Activated T-helper 1 cell treated with anti-CD3 and anti-CD28 coated beads, Interleukin-2, amount 50 U/mL, for 16 hours (primary cell): ENCODE measurements at places on chromosomes 5 and 9.
A peak's percentile ranks its signal among the peaks of the same experiment; 100 is the strongest.

DNA sequence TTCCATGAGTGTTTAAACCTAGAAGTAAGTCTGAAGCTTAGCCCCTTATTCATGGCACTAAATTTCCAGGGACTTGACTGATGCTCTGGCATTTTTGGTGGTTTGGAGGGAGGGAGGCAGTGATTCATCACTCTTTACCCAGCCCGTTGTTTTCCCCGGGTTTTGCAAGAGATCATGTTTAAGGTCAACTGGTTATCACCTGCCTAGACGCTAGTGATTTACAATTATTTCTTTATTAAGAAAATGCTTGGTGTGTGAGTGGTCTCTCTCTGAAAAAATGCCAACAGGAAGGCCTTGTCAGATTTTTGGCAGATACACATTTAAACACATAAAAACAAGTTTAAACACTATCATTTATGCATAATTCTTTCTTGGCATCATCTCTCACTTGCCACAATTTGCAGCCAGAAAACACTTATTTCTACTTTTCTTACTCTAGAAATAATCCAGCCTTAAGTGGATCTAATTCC lies 737.9 kb upstream of the ZNF608 start:
- DNase-seq, result no peak

GRCh38 chr5:136600306-136600705 lies 235.0 kb upstream of the TRPC7 start:
- no peak for DNase-seq

DNA sequence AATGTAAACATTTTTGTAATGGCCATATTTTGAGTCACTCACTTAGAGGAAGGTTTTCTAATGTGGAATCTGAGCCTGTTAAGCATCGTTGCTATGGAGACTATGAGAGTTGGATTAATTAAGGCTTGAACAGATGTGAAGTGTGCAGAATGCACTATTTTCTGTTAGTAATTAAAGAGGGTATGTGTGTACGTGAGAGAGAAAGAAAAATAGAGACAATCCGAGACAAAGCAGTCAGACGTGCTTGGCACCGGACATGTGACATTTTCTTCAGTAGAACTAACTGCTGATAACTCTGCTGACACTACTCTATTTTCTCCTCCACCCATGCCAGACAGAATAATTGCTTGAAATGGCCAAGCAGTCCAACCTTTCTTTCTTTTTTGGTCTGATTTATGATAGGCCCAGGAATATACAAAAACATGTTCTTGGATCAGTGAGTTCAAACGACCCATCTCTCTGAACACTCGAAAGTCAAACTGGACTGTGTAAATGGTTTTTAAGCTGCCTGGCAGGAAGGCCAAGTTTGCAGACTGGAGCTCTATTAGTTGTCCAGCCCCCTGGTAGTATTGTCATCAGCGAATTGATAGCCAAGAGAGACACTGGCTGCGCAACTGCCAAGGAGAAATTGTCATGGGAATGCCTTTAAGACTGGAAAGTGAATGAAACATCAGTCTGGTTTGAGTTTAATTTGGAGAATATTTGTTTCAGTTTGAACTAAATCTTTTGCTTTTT lies 322.1 kb downstream of the ARHGEF28 start:
- DNase-seq, result no peak

GRCh38 chr5:73797132-73797510 lies 171.1 kb downstream of the ARHGEF28 start:
- no peak for DNase-seq

- DNase-seq, result no peak
Measured at GRCh38 chr9:127036437-127036836, 86.0 kb downstream of the ANGPTL2 start.

GRCh38 chr9:6562871-6563430 lies 82.6 kb downstream of the GLDC start:
- no peak for DNase-seq

- no peak for DNase-seq
Measured at GRCh38 chr5:103454770-103455169, 107.8 kb downstream of the NUDT12 start.

DNA sequence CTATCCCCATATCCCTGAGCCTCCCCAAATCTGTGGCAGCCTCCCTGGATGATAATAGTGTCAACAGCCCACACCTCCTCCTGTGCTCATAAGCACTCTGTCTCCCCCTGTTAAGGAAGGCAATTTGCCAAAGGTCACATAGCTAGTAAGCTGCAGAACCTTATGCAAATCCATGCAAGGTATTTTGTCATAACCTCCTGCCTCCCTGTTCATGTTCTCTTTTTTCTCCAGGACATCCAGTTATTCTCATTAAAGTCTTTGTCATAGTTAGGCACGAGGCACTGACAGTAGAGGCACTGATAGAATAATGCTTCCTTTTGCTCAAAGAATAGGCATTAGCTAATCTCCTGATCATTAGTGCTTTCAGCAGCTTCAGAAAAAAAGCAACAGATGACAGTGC lies 10.2 kb upstream of the AUH start:
- no peak for DNase-seq

DNA sequence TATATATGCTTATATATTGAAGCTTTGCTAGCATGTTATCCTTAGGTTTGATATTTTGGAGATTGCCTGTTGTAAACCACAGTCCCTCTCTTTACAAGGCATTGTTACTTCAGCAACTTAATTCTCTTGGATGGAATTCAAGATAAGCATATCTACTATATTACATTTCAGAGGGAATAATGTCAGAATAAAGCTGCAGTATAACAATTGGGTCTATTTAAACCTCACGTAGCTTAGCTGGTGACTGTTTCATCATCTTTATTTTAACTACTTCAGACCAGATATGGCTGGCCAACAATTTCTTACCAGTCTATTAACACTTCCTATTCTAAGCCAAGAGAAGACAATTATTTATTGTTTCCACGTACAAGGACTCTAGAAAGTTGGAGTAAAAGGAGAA lies 27.1 kb downstream of the ZCCHC10 start:
- no peak for DNase-seq

- no peak for DNase-seq
Measured at GRCh38 chr9:33393581-33393980, 8.8 kb downstream of the AQP7 start.

GRCh38 chr5:135605221-135605620 lies 26.4 kb upstream of the CXCL14 start:
- no peak for DNase-seq

DNA sequence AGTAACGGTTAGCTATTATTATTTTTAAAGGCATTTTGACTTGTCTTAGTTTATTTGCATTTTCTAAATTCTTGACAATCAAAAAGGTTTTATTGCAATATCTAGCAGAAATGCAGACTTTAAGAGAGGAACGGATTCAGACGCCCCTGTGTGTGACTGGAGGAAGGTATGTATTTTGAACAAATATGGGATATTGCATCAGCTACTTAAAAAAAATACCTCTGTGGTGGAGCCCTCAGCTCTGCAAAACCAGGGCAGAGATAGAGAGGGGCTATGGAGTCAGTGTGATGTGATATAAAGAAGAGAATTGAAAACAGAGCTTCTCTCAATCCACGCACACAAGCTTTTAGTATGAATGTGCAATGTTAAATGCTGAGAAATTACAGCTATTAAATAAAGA lies 142.4 kb downstream of the ICE1 start:
- no peak for DNase-seq

- DNase-seq, result no peak
Measured at GRCh38 chr5:36948041-36948440, 71.5 kb downstream of the NIPBL start.

DNA sequence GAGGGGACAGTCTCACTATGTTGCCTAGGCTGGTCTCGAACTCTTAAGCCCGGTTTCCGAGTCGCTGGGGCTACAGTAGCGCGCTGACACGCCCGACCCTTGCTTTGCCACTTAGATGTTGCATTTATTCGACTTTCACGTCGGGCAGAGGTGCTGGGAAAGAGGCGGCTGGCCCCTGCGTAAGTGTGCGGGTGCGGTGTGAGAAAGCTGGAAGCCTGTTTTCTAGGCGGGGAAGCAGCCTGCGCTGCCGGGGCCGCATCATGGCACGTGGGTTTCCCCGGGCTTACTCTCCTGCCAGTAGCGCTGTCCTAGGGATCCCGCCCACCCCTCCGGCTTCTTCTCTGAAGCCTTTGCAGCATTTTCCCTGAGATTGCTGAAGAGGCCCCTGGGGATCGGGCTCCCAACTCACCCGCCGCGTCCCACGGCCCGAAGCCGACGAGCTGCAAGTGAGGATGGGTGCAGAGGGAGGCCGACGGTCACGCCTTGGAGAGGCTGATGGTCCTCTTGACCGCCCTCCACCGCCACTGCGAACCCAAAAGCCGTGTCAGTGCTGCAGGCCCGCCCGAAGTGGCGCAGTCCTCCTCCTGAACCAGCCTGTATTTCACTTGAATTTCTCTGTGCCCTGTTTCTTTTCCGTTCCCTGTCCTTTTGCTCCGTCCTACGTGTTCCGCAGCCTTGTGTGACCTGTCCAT lies 5.8 kb upstream of the TRIM41 start:
- DNase-seq, result peak; percentile 37

DNA sequence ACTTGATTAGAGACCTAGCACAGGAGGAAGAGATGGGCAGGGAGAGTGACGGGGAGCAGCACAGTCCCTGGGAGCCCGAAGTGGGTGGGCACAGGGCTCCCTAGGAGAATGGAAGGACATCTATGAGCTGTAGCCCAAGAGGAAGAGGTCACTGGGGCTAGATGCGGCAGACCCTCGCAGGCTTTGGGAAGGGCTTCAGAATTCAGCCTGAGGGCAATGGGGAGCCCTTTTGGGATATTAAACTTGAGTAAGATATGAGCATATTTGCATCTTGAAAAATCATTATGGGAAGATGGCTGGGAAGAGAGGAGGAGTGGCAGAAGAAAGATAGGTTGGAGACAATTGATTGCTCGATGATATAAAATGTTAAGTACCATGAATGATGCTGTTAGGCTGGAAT lies 48.9 kb upstream of the IL17B start:
- no peak for DNase-seq

DNA sequence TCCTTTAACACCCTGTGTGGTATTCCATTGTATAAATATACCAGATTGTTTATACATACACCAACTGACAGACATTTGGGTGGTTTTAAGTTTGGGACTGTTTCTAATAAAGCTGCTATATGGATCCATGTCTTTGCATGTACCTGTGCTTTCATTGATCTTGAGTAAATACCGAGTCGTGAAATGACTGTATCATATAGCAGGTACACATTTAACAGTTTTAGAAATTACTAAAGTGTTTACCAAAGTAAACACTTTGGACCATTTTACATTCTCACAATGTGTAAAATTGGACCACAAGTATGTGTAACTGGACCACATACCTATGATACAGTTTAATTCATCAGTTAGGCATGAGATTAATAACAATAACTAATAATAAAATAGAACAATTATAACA lies 175.2 kb downstream of the FBXL17 start:
- DNase-seq, result no peak

GRCh38 chr9:7799944-7800285 lies 337 bp upstream of the DMAC1 start:
- DNase-seq, result no peak

- DNase-seq, result no peak
Measured at GRCh38 chr5:79069488-79070349, at the start of the genes BHMT2 and DMGDH. Gene BHMT2 (plus strand): TSS chr5:79069767. CDS start chr5:79069783, 16 bp downstream. Gene DMGDH (minus strand): TSS chr5:79069674. CDS start chr5:79069620, 54 bp downstream.

GRCh38 chr5:92574023-92574422 lies 1007.0 kb downstream of the NR2F1-AS1 start:
- no peak for DNase-seq

GRCh38 chr5:104095527-104095926 lies 532.9 kb upstream of the NUDT12 start:
- DNase-seq, result no peak

DNA sequence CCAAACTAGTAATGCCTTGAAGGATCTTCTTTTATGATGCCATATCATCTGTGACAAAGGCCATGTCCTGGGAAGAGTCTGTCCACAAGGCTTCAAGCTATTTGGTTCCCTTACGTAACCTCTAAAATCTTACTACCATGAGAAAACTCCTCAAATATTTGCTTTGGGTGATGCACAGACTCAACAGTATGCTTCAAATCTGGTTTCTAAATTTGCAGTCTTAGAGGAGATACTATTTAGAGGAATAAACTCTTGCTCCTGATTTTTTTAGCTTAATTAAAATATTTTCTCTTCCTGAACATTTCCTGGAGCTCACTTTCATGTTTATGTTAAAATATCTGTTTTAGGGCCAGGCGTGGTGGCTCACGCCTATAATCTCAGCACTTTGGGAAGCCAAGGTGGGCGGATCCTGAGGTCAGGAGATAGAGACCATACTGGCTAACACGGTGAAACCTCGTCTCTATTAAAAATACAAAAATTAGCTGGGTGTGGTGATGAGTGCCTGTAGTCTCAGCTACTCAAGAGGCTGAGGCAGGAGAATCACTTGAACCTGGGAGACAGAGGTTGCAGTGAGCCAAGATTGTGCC lies 28.2 kb downstream of the TRPC7 start:
- DNase-seq, result no peak

- DNase-seq, result peak; percentile 27
Measured at GRCh38 chr5:14351845-14352712, 208.9 kb downstream of the TRIO start.

DNA sequence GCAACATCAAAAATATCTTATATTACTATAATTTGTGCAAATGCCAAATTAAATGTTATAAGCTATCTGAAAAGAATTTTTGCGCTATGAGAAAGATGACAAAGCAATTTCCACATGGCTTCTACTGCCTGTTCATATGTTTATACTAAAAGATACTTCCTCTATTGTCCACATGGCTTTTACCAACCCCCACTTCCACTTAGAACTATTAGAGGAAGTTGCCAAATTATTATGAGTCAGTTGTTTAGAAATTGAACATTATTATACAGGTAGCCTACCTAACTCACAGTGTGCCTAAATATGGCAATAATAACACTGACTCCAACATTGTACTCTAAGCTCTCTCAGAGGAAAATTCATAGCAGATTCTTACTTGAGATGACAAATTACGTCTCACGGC lies 37.6 kb upstream of the SLC27A6 start:
- no peak for DNase-seq

DNA sequence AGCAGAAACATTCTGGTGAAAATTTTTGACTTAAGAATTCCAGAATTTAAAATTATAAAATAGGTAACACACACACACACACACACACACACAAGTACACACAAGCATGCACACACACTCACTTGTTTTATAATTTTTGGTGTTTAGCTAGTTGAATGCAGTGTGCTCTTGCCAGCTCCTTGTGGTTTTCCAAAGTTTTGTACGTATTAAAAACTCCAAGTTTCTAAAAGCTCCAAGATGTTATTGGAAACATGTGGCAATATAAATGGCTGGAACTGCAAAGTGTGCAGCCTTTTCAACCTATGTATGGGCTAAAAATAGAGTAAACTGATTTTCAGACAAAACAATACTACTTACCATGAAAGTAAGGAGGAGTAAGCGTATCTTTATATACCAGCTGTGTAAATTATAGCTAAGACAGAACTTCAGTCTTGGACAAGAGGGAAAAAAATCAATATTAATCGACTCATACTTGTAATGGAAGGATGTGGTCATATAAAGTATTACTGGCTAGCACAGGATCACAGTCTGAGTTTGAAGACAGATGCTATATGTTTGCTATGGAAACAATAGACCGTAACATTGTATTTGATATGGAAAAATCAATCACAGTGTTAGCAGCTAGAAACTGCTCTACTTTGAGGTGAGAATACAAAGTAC lies 727.1 kb upstream of the GRAMD2B start:
- DNase-seq, result no peak

GRCh38 chr5:170248172-170248930 lies 15.6 kb downstream of the C5orf58 start:
- no peak for DNase-seq

- DNase-seq, result no peak
Measured at GRCh38 chr9:15982182-15982581, 429.3 kb downstream of the CCDC171 start.
